ENCODE measurements at places on chromosomes 4 and X.

GRCh38 chr4:48027653-48028052, 11.1 kb downstream of the NIPAL1 start:
- DNase-seq: no peak

- DNase-seq: no peak
Observed at GRCh38 chr4:48043504-48043903, 26.9 kb downstream of the NIPAL1 start.

DNA sequence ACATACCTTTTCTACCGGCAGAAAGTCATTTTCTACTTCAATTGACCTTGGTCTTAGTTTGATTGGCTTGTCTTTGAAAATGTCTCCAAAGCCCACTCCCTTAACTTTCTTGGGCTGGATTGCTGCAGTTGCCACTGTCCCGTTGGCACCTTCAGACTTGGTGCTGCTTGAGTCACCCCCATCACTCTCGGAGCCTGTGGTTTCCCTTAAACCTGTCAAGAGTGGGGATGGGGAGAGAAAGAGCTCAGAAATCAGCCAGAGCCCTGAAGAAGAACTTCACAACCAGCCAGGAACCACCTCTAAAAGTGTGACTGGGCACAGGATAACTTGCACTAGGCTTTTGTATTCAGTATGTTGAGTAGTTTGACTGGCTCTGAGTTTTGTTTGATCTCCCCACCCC, 168.5 kb upstream of the MAP3K15 start:
- no peak for DNase-seq

- peak; percentile 1 for DNase-seq
Observed at GRCh38 chr4:73257651-73258435, 755 bp downstream of the ANKRD17 start.

DNA sequence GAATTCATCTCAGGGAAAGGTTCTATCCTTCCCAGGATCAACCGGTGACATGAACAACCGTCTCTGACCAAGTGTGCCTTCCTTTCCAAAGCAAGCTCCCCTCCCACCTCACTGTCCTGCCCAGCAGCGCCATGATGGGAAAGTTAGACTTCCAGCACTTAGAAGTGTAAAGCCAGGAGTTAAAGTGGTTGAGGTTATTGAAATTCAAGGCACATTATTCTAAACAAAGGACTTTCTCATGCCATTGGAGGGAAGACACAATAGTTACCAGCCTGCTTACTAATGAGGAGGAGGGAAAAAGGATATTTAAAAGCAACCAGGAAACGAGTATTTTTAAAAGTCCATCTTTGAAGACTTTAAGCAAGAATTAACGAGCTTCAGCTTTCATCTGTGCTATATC, 96.8 kb downstream of the NSUN7 start:
- no peak for DNase-seq

- DNase-seq: no peak
Observed at GRCh38 chr4:77629885-77630284, 24.3 kb downstream of the CXCL13 start.

- no peak for DNase-seq
Observed at GRCh38 chr4:15563871-15564270, 91.3 kb downstream of the FBXL5 start.

DNA sequence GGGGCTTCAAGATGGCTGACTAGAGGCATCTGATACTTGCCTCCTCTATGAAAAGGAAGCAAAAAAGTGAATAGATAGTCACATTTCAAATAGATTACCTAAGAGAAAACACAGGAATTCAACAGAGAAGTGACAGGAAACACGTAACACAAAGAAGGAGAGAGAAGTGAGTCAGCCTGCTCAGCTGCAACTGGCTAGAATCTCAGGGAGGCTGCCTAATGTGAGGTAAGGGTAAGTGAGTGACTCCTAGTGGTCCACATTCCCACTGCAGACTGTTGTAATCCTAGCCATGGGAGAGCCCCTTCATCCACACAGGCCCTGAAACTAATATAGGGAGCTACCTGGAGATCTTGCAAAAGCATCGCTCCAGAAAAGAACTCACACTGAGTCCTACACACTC, 179.2 kb downstream of the SLC7A11 start:
- no peak for DNase-seq

GRCh38 chr4:42607011-42607726, 49.7 kb downstream of the ATP8A1 start:
- DNase-seq: no peak

DNA sequence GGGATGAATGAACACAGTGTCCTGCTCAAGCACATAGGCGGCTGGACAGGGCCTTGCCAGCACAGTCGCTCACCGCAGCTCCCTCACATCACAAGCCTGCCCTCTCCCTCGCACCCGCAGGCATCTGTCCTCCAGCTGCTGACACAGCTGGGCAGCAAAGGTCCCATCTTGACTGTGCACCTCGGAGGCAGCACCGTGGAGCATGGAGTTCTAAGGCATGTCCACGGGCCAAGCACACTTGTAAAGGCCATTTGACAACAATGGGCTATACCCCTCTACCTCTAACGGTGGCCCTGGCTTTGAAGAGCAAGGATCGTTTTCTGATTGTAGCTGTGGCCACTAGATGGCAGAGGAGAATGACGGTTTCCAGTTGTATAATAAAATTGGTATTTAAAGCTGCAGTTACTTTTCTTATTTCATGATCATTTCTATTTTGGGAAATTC, 53.8 kb downstream of the APLN start:
- DNase-seq: no peak

DNA sequence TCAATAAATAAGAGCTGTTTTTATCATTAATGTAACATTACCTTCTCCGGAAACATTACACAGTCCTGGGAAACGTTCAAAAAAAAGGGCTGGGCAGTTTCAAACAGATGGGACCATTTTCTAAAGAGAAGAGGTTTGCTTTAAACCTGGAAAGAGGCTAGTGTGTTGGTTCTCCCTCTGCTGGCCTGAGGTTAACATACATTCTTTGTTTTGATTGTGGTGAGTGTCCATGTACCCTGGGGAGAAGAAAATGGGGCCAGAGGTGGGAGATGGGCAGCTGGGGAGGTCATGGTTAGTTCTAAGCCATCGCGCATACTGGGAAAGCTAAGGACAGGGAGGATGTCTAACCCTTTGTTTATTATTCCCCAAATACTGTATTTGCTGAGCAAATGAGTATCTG, 194.7 kb downstream of the CPEB2 start:
- DNase-seq: no peak

DNA sequence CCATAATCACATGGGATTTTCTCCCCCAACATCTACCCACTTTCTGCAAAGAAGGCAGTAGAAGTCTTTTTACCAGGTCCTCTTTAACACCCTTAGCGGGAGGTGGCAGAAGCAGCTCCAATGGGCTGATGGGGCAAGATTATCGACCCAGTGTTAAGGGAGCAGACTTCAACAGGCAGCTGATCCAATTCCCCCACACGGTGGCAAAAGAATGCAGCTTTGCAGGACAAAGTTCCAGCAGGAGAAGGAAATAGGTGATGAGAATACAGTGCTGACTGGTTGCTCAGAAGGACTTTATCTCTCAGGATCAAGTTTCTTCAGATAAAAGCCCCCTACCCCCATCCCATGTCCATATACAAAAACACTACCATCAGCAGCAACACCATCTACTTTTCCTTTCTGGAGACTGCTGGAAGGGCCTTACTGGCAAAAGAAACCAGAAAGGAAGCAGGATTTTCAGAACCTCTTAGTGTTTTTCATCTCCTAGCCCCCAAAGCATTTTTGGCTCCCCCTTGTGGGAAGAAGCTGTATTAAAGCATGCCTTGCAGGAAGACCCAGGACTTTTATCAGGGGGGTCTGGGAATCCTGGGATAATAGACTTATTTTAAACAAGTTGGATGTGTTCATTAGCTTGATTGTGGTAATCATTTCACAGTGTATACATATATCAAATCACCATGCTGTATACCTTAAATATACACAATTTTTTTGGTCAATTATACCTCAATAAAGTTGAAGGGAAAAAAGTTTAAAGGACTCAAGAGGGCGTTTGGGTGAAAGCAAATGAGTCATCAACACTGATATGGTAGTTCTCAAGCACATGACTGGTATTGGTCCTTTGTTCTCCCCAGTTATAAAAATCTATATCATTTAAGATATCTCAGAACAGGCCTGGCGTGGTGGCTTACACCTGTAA, 146.4 kb downstream of the GPC3 start:
- DNase-seq: no peak

DNA sequence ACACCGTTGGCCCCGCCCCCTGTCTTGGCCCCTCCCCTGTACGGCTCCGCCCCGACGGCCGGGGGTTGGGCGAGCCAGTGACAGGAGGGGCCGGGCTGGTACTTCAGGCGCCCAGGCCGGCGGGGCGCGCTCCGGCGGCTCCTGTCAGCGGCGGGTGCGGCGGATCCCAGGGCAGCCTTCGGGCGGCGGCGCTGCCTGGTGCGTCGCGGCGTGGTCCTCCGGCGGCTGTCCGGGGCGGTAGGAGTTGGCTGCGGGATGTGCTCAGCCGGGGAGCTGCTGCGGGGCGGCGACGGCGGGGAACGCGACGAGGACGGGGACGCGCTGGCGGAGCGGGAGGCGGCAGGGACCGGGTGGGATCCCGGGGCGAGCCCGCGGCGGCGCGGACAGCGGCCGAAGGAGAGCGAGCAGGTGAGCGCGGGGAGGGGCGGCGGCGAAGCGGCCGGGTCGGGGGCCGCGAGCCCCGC, at the start of gene FAM241A:
Gene FAM241A (plus strand): TSS at position 129 of the 464 bp plus-strand sequence. CDS start 127 bp downstream, at position 256.
- DNase-seq: peak; percentile 88

All from stimulated activated CD8-positive, alpha-beta memory T cell treated with anti-CD3 and anti-CD28 coated beads, Interleukin-4, amount 100 ng/mL, for 24 hours (primary cell).